Stimulated activated CD4-positive, alpha-beta T cell treated with anti-CD3 and anti-CD28 coated beads, TNF-alpha, amount 100 ng/mL, for 4 hours (primary cell): ENCODE measurements at places on chromosomes 4 and X.

DNA sequence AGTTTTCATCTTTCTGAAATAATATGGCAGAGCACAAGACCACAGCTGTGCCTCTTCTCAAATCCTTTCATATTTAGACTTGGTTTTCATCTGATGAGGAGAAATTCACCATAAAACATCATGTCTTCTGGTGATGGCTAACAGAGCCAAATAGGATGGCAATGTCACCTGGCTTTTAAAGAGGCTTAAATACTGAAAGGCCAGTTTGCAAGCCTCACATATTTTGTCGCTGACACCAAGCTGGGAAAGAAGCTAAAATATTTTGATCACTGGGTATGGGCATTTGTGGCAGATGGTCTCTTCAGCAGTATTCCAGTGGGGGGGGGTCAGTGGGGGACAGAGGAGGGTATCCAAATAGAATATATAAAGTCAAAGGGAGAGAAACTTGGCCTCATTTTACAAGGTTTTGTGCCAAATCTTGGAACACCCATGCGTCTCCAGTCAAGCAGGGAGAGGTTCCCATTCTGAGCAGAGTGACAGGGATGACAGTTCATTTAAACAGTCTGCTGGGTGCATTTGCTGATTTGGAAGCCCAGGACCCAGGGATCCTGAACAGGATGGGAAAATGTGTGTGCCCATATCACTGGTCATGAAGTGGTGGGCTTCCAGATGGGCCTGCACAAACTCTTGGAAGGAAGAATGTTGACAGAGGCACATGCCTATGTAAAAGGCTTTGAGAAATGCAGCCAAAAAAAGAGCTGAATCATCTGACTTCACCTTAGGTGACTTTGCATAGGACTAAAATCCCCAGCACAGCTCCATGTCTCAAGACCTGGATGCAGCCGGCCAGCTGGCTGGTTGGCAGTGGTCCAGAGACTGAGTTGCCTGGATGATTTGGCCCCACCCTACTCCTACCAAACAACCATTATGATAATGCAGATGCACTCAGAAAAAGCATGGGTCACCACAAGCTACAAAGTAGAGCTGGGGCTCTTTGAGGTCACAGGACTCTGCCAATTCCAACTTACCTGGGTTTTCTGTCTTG lies 484.4 kb upstream of the NR3C2 start:
- DNase-seq = no peak

DNA sequence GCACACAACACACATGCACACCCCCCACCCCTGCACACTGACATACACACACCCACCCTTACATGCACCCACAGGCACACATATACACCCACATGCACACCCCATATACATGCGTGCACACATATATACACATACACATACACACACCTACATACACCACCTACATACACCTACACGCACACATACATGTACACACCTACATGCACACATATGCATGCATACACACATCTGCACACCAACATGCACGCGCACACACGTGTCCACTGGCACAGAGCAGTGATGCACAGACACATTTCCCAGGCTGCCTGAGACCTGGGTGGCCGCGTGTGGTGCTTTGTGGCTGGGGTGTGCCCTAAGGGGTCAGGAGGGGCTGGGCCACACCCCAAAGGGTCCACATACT lies 31.7 kb downstream of the FGFRL1 start:
- DNase-seq = no peak

DNA sequence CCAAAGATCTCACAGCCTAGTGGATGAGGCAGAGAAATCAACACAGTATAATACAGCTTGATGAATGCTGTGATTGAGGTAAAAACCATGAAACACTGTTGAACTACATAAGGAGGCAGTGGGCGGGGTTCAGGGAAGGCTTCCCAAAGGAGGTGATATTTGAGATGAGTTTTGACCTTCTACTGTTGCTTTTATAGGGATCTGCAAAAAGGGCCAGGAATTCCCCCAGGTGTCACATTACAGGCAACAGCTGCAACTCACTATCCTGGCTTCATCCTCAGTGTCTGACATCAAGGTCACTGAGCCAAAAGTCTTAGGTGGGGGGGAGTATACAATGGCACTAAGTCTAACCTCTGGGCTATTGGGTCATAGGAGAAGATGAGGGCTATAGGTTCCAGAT lies 185.7 kb upstream of the NRK start:
- no peak for DNase-seq

DNA sequence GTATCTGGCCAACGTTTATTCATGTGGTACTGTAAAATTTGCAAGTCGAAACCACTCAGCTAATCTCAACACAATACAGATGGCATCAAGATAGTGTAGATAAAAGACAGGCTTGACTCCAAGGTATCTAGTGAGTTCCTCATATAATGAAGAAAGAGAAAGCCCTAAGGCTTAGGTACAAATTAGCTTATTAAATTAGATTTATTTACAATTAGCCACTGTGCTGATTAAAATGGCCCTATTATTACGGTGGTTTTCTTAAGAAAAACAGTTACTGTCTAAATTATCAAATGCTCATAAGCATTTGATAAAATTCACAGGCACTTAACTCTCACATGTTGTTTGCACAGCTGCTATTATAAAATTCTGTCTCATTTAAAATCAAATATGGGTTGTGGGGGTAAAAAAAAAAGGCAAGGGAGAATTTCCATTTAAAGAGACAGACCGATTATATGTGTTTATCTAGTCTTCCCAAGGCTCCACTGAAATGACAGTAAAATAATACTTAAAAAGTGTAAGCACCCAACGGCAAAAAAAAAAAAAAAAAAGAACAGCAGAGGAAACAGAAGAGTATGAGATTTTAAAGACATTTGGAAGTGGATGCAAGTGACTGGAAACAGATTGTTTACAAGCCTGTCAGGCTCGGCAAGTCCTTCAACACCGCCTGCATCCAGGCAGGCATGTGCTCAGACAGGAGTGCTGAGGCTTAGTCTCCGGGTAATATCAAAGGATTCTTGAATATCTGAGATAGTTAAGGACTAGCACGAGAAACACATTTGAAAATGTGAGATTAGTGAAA lies 55.1 kb downstream of the FAM13A start:
- DNase-seq = no peak

DNA sequence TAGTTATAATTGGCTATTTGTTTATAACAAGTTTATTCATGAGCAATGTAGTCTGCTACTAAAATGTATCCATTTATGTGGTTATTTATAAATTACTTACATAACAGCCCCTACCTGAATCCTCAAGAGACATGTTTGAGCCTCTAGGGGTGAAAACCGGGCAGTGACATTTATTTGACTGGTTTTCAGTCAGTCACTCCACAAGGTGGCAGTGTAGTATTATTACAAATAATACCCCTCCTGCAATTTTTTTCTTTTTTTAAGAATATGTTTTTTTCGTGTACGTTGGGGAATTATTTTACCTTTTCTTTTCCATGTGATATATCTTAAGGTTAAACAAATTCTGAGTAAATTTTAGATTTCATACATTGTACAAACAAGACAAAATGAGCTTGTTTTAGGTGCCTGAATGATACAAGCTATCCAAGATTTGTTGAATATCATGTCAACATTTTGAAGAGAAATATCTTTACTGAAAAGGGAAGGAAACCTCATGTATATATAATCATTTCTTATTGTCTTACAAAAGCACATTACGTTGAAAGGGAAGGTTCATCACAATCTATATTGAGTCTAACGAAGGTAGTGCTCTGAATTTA lies 598.7 kb upstream of the TECRL start:
- no peak for DNase-seq

DNA sequence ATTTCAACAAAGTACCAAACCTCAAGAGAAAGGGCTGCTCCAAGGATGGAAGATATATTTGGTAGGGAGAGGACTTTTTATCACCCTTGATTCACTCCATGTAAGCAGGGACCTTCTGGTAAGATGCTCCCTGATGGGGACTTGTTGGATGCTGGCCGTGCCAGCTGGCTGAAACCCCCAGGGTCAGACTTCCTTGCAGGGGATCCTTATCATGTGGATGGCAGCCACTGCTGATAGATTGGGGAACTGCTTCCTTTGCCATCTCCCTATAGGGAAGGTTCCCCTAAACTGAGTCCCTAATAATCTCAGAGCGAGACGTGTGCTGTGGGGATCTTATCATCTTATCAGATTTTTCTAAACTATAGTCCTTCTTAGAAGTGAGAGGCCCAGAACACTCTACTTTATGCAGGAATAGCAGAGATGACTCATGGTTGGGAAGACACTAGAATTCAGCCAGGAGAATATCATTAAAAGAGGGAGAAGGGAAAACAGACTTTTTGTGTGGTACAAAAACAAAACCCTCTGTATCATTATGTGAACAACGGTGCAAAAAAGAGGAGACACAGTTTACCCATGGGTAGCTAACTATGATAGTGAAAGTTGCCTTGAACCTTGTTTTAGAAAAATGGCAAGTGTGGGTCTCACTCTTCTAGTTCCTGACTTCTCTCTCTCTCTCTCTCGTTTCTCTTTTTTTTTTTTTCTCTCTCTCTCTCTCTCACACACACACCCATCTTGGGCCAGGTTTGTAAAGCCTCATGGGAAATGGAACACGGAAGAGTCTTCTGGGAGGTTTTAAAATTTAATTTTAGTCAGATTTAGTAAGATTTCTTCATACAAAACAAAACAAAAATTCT lies 16.1 kb downstream of the RHOH start:
- no peak for DNase-seq

DNA sequence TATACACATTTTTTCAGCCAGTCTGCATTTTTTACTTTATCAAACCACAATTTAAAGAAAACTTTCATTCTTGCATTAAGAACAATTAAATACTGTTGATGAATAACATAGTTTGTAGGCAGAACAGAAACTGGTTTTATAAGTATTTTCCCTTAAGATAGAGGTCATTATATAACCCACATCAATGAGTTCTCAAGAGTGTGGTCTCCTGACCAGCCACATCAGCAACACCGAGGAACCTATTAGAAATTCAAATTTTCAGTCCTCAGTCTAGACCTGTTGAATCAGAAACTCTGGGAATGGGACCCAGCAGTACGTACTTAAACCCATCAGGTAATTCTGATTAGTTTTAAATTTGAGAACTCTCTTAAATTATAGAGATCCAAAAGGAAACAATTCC lies 299.6 kb upstream of the ARSJ start:
- no peak for DNase-seq

DNA sequence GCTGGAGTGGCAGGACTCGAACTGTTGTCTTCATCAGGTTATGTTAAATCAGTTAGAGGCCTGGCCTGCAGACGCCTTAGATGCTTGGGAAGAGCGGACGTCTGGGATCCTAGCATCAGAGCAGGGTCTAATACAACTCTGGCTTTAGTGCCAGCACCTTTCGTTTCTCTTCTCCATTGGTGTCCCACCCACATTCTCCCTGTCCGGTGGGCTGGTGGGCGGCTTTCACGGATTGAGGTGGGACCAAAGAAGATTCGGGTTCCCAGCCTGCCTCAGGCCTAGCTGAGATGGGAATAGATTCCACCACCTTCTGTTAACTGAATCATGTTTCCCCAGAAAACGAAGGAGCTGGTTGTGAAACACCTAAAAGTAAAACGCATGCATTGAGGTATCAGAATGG lies 939 bp downstream of the PDK3 start:
- no peak for DNase-seq

DNA sequence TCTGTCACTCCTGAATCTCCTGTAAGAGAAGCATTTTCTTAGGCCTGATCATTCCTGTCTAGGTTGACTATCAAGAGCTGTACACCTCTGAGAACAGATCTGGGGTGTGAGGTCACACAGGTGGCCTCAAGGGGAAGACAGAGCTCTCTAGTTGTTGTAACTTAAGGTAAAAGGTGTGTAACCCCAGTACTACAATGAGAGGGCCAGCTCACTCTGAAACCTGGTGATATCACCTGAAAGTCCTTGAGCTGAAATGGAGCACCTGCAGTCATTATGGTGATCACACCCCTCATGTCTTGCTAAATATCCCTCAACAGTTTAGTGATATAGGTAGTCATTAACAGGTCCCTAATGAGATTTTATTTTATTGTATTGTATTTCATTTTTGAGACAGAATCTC lies 8.8 kb upstream of the FAM9C start:
- DNase-seq = no peak

GRCh38 chr4:94112644-94113043 lies 95.0 kb upstream of the SMARCAD1 start:
- DNase-seq = no peak

DNA sequence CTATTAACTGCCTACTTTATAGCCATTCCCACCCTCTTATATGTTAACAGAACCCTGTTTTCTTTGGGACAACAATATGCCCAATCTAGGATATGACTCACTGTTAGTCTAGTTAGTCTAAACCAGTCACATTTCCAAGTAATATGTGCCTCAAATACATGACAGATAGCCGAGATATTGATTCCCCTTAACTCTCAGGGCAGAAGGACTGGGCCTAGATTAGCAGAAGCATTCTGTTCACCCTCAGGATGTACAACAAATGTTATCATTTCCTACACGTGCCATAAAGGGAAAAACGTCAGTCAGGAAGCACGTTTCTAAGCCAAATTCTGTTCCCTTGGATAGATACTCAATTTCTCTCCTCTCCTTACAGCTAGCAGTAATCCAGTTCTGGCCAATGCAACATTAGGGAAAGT lies 114.1 kb downstream of the SLC10A7 start:
- DNase-seq = no peak

DNA sequence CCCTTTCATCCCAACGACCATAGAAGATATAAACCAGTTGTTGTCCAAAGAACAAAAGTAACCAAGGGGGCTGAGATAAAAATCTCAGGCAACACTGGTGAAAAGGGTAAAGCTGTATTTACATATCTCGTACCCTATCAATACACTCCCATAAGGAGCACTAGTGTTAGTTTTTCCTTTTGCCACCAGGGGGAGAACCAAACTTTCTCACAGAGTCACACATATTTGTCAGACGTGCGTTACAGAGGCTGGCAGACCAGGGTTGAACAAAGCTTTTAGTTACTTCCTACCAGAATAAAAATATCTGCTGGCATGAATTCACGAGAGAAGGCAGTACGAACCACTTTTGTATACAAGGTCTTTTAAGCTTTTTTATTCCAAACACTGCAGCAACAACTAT lies 88.3 kb downstream of the AMELX start:
- no peak for DNase-seq

DNA sequence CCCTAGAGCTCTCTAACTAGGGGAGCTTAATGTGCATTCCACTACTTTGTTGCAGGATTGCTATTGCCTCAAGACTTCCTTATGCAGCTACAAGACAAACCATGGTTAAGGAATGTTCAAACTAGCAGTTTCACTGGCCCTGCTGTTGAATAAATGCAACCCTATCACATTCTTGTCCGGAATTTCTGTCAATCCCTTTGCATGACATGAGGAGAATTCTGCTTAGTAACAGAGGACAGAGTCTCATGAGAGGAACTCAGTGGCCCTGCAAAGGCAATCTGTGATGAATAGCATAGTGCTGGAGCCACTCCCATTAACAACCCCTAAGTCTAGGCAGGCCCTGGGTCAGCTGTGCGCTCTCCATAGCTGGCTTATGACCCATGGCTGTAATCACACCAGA lies 30.7 kb upstream of the SGMS2 start:
- DNase-seq = no peak
